ENCODE measurements at places on chromosomes 2 and 18.

DNA sequence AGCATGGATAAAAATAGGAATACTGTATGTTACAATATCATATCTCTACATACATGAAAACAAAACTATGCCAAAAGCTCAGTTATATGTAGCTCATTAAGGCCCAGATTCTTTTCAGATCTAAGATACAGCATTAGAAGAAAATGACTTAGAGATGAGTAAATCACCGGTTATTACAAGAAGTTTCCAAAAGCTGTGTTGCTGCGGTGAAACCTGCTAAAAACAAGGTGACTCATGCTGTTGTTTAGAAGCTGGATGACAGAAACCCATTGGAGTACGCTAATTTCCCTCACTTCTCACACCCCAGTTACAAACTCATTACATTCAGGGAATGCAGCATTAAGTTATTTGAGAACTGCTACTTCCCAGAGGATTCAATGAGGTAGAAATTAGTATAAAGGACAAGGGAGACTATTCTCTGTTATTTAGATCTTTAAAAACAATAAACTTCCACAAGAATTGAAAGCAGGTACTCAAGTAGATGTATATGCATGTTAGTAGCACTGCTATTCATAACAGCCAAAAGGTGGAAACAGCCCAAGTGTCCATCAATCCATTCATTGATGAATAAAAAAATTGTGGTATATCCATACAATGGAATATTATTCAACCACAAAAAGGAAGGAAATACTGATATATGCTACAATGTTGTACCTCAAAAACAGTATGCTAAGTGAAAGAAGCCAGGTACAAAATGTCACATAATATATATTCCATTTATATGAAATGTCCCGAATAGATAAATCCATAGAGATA lies 32.6 kb downstream of the RBKS start:
- DNase-seq, result peak; percentile 87

GRCh38 chr2:24806661-24807036 lies 13.4 kb downstream of the CENPO start:
- DNase-seq, result no peak

DNA sequence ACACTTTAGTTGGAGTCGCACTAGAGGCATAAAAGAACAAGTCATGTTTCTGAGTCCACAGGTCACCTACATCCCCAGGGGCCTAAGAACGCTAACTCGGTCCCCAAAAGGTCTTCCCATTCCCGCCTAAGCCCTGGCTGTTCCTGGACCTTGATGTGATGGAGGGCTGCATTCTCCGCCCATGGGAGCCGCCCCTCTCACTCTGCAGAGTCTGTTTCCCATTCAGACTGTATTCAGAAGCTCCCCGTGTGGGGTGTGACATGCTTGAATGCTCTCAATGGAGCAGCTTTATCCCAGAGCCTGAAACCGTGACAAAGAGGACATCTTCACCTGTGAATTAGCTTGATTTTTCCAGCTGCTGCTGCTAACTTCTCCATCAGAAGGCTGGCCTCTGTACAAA lies 319.0 kb upstream of the KLHL29 start:
- DNase-seq, result no peak

DNA sequence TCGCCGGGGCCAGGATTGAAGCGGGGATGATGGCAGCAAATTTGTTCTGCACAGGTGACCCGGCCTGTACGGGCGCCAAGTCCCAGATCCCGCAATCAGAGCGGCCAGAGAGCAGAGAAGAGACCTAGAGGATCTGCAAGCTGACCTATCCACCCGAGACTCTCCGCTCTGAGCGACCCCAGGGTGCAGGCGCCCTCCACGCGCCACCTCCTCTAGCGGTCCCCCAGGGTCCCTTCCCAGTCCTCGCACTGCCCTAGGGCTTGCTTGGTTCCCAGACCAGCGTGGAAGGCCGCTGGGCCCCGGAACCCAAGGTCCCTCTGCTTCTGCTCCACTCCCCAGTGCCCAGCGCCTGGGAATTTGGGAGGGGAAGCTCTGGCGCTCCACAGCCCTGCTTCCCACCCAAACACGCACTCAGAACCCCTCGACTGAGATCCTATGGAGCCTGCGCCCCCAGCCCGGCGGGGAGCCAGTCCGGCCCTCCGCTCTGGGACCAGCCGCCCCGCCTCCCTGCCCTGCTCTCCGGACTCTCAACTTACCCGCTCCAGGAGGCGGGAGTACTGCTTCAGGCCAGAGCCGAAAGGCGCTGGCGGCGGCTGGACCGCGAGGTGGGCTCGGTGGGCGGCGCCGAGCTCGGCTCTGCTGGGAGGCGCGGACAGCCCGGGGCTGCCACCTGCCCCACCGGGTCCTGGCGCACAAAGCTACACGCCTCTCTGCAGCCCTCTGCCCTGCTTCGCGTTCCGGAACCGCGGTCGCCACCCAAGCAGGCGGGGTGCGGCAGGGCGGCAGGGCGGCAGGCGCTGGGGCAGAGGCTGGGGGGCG lies 3.0 kb upstream of the SIX3 start:
- DNase-seq, result no peak

DNA sequence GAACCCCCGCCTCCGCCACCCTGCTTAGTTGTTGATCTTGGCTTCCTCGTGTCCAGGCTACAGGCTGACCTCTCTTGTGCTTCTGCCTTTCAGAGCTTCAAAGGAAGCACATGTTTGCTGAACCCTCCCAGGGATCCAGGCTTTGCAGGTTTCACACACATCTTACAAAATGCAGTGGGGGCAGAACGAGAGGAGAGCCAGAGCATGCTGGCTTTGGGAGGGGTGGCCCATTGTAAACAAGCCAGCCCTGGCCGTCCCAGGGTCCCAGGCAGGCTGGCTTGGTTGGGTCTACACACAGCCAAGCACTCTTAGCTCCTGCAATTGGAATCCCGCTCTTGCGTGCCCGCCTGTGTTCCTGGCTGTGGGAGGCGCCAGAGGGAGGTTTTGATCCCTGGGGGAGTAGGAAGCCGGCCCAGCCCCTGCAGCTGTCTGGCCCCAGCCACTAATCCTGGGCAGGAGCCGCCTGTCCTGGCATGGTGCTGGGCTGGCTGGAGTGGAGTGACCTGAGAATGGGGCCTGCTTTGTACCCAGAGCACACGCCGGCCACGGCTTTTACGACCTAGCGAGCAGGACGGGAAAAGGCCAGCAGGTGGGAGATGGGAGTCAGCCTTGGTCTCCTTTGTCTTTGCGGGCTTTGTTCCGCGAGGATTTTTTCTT lies 53.9 kb downstream of the SH3BP4 start:
- no peak for DNase-seq

DNA sequence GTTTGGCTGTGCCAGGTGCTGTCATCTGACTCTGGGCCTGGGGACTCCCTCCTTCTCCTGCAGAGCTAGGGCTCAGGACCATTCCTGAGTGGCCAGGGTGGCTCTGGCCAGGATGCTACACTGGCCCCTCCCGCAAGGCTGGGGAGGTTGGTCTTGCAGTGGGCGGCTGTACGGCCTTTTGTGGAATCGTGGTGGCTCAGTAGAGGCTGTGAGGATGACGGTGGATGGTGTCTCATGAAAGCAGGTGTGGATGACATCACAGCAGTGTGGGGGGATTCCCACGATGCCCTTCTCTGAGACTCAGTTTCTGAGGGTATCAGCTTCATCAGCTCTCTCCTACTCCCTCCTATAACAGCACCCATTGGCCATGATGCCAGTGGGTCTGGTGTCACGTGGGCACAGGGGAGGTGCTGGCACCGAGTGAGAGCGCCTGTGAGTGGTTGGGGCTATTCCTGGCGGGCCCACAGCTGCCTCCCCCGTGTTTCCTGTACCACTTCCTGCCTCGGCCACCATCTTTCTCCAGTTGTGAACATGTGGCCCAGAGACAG lies 144.2 kb upstream of the HDAC4 start:
- DNase-seq, result no peak

- DNase-seq, result no peak
These were observed 219.1 kb upstream of the BOD1L2 start for GRCh38 chr18:56927786-56928185.

DNA sequence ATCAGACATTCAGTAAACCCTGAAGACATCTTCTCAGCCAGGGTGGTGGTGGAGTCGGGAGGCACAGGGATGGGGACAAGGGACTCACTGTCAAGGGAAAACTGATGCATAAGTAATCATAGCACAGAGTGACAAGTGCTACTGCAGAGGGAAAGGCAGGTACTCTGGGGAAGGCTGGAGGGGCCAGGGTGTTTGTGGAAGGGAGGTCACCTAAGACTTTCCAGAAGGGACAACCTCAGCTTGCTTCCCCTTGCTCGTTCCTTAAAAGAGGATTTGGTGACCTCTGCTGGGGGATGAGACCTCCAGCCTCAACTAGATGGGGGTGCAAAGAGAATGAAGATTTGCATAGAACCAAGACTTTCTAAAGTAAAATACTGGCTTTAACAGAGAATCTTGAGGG lies 99.5 kb downstream of the SLC4A3 start:
- DNase-seq, result peak; percentile 36

GRCh38 chr2:12854001-12854530 lies 137.3 kb downstream of the TRIB2 start:
- DNase-seq, result no peak

DNA sequence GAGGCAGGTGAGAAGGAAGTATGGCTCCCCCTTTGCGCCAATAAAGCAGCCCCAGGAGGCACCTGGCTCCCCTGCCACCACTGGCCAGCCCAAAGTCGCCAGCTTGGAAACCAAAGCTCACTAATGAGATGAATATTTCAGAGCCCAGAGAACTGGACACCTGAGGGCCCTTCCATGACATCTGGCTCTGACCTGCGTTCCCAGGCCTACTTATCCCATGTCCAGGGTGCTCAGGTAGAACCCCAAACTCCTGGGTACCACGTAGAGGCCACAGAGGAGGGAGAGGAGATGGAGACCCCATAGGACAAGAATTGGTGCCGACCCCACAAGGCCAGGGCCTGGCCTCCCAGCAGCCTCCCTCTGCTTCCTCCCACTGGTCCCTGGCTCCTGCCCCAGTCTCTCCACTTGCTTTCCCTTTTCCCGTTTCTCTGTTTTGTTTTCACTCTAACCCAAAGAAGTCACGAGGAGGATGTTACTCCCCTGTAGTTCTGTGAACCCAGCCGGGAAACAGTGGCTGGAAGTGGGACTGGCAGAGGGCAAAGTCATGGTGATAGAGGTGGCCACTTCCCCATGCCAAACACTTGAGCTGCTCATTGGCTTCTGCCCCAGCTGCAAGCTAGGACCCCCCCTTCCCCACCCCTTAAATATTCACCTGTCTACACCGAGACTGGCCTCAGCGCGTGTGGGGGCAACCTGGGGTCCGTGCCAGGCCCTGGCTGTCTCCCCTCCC lies 820 bp downstream of the TMBIM1 start:
- peak; percentile 36 for DNase-seq

DNA sequence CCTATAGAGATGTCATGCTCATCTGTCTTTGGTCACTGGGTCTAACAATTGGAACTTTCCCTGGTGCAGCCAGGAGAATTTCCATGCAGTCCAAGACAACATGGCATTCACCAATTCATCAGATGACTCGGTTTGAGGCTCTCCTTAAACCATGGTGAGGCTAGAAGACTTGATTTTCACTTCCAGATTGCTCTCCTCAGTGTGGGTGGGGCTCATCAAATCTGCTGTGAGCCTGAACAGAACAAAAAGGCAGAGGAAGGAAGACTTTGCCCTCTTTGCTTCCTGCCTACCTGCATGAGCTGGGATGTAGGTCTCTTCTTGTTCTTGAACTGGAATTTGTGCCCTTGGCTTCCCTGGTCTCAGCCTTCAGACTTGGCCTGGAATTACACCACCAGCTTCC lies 203.4 kb upstream of the TRIB2 start:
- no peak for DNase-seq

- no peak for DNase-seq
These were observed 89.8 kb upstream of the CYRIA start for GRCh38 chr2:16755442-16755841.

DNA sequence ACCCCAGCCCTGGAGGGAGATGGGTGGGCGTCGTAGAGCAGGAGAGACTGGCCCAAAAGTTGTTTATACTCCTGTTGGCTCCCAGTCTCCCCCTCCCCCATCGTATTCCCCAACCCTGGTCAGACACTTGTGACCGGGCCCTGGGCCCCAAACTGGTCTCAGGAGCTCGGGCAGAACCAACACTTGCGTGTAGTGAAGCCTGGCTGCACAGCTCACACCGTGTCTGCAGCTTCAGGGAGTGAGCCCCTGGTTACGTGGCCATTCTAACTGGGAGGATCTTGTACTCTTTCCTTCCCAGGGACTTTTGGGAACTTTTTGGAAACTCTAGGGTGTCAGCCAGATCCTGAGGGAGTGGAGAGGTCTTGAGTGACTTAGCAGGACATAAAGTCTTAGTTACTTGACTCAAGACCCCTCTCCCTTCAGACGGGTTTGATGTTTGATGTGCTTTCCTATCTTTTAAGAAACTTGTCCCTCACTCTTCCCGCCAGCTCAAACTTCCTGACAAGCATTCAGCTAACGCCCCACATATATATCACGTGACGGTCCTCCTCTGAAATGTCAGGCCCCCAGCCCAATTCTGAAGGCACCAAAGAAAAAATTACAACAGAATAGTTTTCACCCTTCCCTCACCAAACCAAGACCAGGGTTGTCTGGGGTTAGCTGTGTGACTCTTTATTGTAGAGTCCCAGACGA lies 2.3 kb downstream of the PKDCC start:
- DNase-seq, result no peak

DNA sequence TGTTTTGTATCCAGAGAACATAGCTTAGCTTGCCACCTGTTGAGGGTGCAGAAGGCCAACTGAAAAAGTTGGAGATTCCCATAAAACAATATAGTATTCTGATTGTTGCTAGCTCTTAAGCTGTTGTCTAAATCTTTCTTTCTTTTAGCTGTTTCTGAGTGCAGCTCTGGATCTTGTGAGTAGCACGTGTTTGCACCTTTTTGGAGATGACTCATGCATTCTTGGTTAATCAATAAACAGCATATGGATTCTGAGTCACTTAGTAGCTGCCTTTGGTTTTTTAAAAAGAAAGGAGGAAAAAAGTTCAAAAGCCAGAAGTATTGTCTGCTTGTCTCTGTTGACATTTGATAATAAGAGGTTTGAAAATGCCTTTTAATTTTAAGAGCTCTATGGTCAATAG lies 483.0 kb upstream of the FSIP2 start:
- DNase-seq, result peak; percentile 83

DNA sequence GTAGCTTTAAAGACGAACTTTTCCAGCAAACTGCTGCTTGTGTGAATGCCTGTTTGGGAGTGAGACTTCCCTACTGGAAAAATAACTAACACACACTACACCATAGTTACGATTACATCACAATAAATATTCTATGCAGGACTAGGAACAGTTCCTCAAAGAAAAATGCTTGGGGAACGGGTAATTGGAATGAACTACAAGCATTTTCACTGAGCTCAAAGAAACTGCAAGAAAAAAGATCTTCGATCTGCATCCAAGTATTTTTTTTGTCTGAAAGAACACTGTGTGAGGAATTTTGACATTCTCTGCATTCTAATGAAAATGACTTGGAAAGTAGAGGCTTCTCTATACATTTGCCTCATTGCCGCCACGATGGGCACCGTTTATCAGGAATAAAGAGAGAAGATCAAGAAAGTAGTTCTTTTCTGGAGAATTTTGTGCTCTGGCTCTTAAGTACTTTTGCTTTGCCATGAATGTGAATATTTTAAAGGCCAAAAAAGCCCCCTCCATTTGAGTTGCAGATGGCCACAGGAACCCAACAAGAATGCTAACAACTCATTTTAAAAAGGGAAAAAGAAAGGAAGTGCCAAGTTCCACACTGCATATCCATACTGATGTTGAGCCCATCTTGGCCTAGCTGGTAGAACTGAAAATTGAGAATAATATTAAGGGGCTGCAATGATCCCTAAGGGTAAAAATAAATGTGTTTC lies 13.6 kb downstream of the LYPD1 start:
- DNase-seq, result no peak
